ENCODE measurements at places on chromosomes 2 and 18.

DNA sequence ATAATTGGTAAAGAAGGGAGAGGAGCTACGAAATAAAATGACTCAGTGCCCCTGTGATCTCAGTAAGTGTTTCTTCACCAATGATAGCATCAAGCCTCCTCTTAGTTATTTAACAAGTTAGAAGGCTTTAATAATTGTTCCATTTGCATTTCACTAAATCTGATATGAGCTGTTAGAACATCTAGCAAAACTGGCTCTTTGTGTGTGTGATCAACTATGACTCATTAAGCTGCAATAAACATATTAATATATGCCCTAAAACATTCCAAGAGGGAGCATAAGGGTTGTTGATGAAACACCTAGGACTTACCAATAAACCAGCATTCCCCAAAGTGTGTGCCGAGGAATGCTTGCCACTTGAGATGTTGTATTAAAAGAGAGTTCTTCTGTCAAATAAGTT, 115.2 kb downstream of the OSBPL6 start:
- no peaks in the 10 kb centered on the region for H3K36me3 ChIP-seq
- H3K27me3 ChIP-seq, result no peaks in the 10 kb centered on the region
- no peaks in the 10 kb centered on the region for H3K4me1 ChIP-seq
- H3K4me3 ChIP-seq, result no peak overlapping the region
- no peak for DNase-seq
- H3K27ac ChIP-seq, result no peak overlapping the region

- no peak overlapping the region for H3K4me3 ChIP-seq
- no peak for DNase-seq
- no peaks in the 10 kb centered on the region for H3K4me1 ChIP-seq
- no peak overlapping the region for H3K27ac ChIP-seq
- H3K36me3 ChIP-seq, result no peaks in the 10 kb centered on the region
These were observed 72.9 kb downstream of the GALNT14 start for GRCh38 chr2:31065356-31065755.

DNA sequence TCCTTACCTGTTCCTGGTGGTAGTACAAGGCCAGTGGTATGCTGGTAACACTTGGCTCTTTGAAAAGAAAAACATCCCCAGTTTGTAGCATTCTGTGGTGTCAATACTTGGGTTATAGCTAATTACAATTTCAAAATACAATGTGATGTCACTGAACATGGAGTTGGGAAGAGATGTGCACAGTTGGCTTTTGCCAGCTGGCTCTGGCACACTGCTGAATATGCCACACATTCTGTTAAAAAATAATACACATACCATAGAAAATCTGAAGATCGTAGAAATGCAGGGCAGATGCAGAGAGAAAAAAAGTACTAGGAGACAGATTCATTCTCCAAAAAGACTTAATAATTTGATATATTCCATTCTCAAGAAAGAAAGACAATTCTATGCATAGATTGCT, 101.5 kb downstream of the TACR1 start:
- no peak overlapping the region for H3K4me3 ChIP-seq
- no peak for DNase-seq
- no peaks in the 10 kb centered on the region for H3K4me1 ChIP-seq
- no peaks in the 10 kb centered on the region for H3K27me3 ChIP-seq

- H3K4me1 ChIP-seq, result peaks cover 4% of the 10 kb centered on the region
- no peak overlapping the region for H3K27ac ChIP-seq
- no peak overlapping the region for H3K4me3 ChIP-seq
These were observed 114.9 kb downstream of the TCF4 start for GRCh38 chr18:55473058-55473457.

- H3K4me1 ChIP-seq, result no peaks in the 10 kb centered on the region
- H3K27me3 ChIP-seq, result no peaks in the 10 kb centered on the region
- DNase-seq, result no peak
- H3K4me3 ChIP-seq, result no peak overlapping the region
These were observed 30.6 kb downstream of the CACNB4 start for GRCh38 chr2:152068226-152068625.

GRCh38 chr2:105802587-105802986, 57.9 kb downstream of the NCK2 start:
- DNase-seq, result no peak
- no peak overlapping the region for H3K27ac ChIP-seq
- H3K4me3 ChIP-seq, result no peak overlapping the region
- H3K36me3 ChIP-seq, result no peaks in the 10 kb centered on the region
- H3K4me1 ChIP-seq, result peaks cover 4% of the 10 kb centered on the region
- no peaks in the 10 kb centered on the region for H3K27me3 ChIP-seq

- H3K36me3 ChIP-seq, result no peaks in the 10 kb centered on the region
- H3K4me1 ChIP-seq, result no peaks in the 10 kb centered on the region
- no peak for DNase-seq
- no peak overlapping the region for H3K27ac ChIP-seq
- no peaks in the 10 kb centered on the region for H3K27me3 ChIP-seq
These were observed 302.9 kb downstream of the CMPK2 start for GRCh38 chr2:6562771-6563170.

GRCh38 chr2:196421880-196422279, 217.6 kb upstream of the CCDC150 start:
- H3K4me1 ChIP-seq, result no peaks in the 10 kb centered on the region
- H3K27ac ChIP-seq, result no peak overlapping the region
- no peak overlapping the region for H3K4me3 ChIP-seq
- no peaks in the 10 kb centered on the region for H3K27me3 ChIP-seq
- H3K36me3 ChIP-seq, result no peaks in the 10 kb centered on the region

- DNase-seq, result no peak
- H3K27ac ChIP-seq, result no peak overlapping the region
- no peaks in the 10 kb centered on the region for H3K27me3 ChIP-seq
These were observed 7.0 kb downstream of the XIRP2 start for GRCh38 chr2:166895243-166895642.

DNA sequence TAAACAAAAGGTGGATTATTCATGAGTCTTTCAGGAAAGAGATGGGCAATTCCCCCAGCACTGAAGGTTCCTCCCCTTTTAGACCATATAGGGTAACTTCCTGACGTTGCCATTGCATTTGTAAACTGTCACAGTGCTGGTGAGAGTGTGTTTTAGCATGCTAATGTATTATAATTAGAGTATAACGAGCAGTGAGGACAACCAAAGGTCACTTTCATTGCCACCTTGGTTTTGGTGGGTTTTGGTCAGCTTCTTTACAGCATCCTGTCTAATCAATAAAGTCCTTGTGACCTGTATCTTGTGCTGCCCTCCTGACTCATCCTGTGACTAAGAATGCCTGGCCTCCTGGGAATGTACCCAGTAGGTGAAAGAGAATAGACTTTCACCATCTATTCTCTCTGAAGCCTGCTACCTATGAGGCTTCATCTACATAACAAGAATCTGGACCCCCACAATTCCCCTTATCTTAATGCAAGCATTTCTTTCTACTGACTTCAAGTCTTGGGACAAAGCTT, 148.7 kb downstream of the CABLES1 start:
- no peaks in the 10 kb centered on the region for H3K4me1 ChIP-seq
- H3K27me3 ChIP-seq, result no peaks in the 10 kb centered on the region
- H3K4me3 ChIP-seq, result no peak overlapping the region

GRCh38 chr2:241249654-241250053, 61.2 kb downstream of the ANO7 start:
- no peak overlapping the region for H3K27ac ChIP-seq
- H3K27me3 ChIP-seq, result no peaks in the 10 kb centered on the region
- no peak overlapping the region for H3K4me3 ChIP-seq
- no peak for DNase-seq
- H3K4me1 ChIP-seq, result no peaks in the 10 kb centered on the region

- H3K27ac ChIP-seq, result no peak overlapping the region
- no peaks in the 10 kb centered on the region for H3K36me3 ChIP-seq
- no peak overlapping the region for H3K4me3 ChIP-seq
- H3K27me3 ChIP-seq, result no peaks in the 10 kb centered on the region
- H3K4me1 ChIP-seq, result peaks cover 11% of the 10 kb centered on the region
These were observed 176.1 kb upstream of the ZFP36L2 start for GRCh38 chr2:43402452-43402937.

GRCh38 chr18:4720518-4720917, 265.4 kb upstream of the DLGAP1 start:
- no peak overlapping the region for H3K4me3 ChIP-seq
- H3K27ac ChIP-seq, result no peak overlapping the region
- no peak for DNase-seq
- no peaks in the 10 kb centered on the region for H3K27me3 ChIP-seq
- H3K4me1 ChIP-seq, result no peaks in the 10 kb centered on the region

GRCh38 chr2:115161771-115162493, 719.5 kb downstream of the DPP10 start:
- H3K4me1 ChIP-seq, result peaks cover 4% of the 10 kb centered on the region
- no peaks in the 10 kb centered on the region for H3K36me3 ChIP-seq

DNA sequence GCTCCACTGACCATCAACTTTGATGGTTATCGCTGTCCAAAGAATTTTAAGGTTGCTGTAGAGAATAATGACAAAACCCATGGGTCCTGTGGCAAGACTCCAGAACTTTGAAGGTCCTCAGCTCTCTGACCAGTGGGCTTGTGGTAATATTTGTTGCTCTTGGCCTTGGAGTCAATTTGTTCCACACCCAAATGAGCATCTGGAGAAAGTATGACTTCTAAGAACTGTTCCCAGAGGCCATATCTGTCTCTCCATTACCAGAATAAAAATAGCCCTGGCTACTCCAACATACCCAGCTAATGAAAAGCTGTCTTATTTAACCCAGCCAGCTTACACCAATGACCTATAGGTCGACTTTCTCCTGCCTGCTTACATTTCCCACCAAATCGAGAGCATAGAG, 466.4 kb downstream of the MEIS1 start:
- H3K27ac ChIP-seq, result no peak overlapping the region
- peak; percentile 14 for DNase-seq
- no peak overlapping the region for H3K4me3 ChIP-seq
- H3K27me3 ChIP-seq, result no peaks in the 10 kb centered on the region
- H3K36me3 ChIP-seq, result no peaks in the 10 kb centered on the region

- no peak overlapping the region for H3K4me3 ChIP-seq
- no peak for DNase-seq
- peaks cover 24% of the 10 kb centered on the region for H3K4me1 ChIP-seq
- no peaks in the 10 kb centered on the region for H3K27me3 ChIP-seq
- no peaks in the 10 kb centered on the region for H3K36me3 ChIP-seq
These were observed 2.8 kb upstream of the WNT10A start for GRCh38 chr2:218877891-218878290.

DNA sequence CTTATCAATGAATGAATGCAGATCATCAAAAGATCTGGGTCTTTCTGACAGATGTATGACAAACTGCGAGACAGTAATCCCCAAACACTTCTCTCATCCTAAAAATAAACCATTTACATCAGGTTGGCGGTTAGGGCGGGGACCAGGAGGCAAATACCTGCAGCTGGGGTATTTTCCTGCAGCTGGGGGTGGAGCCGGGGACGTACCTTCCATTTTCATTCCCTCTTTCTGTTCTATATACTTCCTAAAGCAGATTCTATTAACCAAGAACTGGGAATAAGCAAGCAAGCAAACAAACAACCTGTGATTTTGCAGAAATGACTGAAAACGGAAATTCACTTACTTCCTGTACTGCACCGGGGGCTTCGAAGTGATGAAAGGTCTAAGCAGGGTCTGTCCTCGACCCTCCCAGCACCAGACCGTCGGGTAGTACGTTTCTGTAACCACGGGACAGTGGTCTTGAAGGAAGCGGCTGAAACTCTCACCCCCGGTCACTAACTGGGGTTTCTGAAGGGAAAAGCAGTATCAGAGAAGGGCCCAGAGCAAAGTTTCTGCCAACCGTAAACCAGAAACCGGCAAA, 1.2 kb downstream of the ABHD3 start:
- peak overlapping the region; percentile 92 for H3K4me3 ChIP-seq
- no peaks in the 10 kb centered on the region for H3K36me3 ChIP-seq
- H3K27me3 ChIP-seq, result no peaks in the 10 kb centered on the region
- H3K4me1 ChIP-seq, result no peaks in the 10 kb centered on the region
- peak overlapping the region; percentile 94 for H3K27ac ChIP-seq

GRCh38 chr2:170771421-170771937, 1.3 kb downstream of the ERICH2 start:
- no peak for DNase-seq
- peak overlapping the region; percentile 56 for H3K27ac ChIP-seq
- H3K27me3 ChIP-seq, result no peaks in the 10 kb centered on the region
- H3K4me1 ChIP-seq, result peaks cover 5% of the 10 kb centered on the region

- H3K27ac ChIP-seq, result peak overlapping the region; percentile 99
- no peaks in the 10 kb centered on the region for H3K36me3 ChIP-seq
- H3K27me3 ChIP-seq, result no peaks in the 10 kb centered on the region
- H3K4me3 ChIP-seq, result peak overlapping the region; percentile 91
These were observed 413 bp upstream of the CHMP3 start for GRCh38 chr2:86563650-86564061.

DNA sequence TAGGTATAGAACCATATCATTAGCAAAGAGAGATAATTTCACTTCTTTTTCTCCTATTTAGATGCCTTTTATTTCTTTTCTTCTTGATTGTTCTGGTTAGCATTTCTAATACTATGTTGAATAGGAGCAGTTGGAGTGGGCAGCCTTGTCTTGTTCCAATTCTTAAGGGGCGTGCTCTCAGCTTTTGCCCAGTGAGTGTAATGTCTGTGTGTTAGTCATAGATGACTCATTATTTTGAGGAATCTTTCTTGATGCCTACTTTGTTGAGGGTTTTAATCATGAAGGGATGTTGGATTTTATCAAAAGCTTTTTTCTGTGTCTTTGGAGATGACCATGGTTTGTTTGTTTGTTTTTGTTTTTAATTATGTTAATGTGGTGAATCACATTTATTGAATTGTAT, 1453.1 kb upstream of the SLC39A10 start:
- DNase-seq, result no peak
- H3K4me3 ChIP-seq, result no peak overlapping the region
- no peaks in the 10 kb centered on the region for H3K27me3 ChIP-seq
- no peaks in the 10 kb centered on the region for H3K4me1 ChIP-seq
- H3K36me3 ChIP-seq, result no peaks in the 10 kb centered on the region
- no peak overlapping the region for H3K27ac ChIP-seq

DNA sequence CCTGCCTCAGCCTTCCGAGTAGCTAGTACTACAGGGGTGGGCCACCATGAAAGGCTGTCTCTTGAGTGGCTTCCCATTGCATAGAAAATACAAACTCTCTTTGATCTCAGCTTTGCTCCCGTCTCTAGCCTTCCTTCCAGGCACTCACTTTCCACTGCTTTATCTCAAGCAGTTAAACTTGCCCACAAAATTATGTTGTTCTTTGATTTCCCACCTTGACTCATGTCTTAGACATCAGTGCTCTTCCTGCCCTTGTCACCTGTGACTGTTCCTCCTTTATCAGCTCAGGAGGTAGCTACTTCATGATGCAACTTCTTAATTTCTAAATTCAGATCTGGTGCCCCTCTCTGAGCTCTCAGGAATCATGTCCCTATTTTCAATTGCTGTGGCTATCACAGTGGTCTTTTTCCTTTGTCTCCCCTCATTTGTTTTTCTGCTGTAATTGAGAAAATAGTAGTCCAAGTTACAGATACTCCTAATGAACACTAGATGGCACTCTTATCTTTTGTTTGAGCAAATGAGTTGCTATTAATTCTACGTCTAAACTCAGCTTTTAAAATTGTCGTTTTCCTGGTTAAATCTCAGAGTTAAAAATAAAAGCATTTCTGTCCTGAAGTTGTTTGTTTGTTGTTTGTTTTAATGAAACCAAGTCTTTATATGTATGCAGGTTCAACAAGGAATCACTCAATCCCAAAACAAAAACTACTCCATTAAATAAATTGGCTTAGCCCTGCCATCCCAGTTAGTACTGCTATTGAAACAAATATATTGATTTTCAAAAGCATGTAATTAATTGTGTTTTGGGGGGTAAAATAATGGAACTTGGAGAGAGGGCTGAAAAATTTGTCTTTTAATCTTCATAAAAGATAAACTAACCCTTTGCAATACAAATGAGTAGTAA, 46.9 kb upstream of the GREB1L start:
- no peaks in the 10 kb centered on the region for H3K4me1 ChIP-seq
- H3K4me3 ChIP-seq, result no peak overlapping the region
- no peak for DNase-seq
- H3K27ac ChIP-seq, result no peak overlapping the region
- no peaks in the 10 kb centered on the region for H3K27me3 ChIP-seq

- H3K4me3 ChIP-seq, result no peak overlapping the region
- H3K4me1 ChIP-seq, result no peaks in the 10 kb centered on the region
- no peak for DNase-seq
- H3K27me3 ChIP-seq, result no peaks in the 10 kb centered on the region
- H3K27ac ChIP-seq, result no peak overlapping the region
These were observed 67.4 kb downstream of the RNF152 start for GRCh38 chr18:61825386-61825785.
